ENCODE measurements at places on chromosomes 6 and 20. TPM values are rescaled to one million over a fixed set of nuclear protein-coding genes. Genes with fewer than 3 reads are reported as not detected.

DNA sequence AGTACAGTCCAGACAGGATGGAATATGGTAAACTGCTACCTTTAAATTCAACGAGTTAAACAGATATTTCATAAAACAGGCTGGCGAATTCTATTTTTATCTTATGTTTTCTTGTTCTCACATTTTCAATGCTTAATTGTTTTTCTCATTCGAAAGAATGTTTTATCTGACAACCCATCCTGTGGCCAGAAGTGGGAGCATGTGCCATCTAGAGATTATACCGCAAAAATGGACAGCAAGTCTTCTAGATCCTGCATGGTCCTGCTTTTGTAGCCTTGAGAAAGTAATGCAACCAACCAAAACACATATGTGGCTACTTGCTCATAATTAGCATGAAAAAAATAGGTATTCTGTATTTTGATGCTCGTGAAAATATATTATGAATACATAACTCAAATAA, 30.7 kb downstream of the TUBB2B start:
- DNase-seq = no peak

DNA sequence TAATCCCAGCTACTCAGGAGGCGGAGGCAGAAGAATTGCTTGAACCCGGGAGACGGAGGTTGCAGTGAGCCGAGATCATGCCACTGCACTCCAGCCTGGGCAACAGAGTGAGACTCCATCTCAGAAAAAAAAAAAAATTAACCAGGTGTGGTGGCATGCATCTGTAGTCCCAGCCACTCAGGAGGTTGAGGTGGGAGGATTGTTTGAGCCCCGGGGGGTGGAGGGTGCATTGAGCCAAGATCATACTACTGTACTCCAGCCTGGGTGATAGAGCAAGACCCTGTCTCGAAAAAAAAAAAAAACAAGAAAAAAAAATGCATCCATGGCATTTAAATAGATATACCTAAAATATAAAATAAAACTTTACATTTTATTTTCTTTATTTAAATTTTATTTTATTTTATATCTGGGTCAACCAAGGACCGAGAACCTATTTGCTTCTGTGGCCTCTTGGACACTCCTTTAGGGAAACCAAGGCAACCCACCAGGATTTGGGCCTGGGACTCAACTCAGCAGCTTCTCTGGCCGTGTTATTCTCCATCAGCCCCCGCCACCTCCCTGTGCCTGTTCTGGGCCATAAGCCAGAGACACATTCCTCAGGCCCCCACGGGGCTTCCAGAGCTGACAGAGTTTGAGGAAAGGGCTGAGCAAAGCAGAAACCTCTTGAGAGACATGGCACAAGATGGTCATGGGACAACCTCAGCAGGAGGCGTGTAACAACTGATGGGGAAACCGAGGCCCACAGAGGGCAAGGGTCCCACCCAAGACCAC, 6.2 kb downstream of the SNTA1 start:
- DNase-seq = peak; percentile 73

- no peak for DNase-seq
Observed at GRCh38 chr6:166955865-166956443, 396 bp downstream of the RNASET2 start.

- peak; percentile 77 for DNase-seq
Observed at GRCh38 chr6:48078120-48078519, 32.9 kb downstream of the PTCHD4 start.

GRCh38 chr6:2656460-2657079, 94.2 kb downstream of the MYLK4 start:
- DNase-seq = peak; percentile 66

GRCh38 chr6:160934157-160934556, 57.4 kb upstream of the MAP3K4 start:
- no peak for DNase-seq

GRCh38 chr6:6596529-6597328, 8.2 kb downstream of the LY86 start:
- peak; percentile 74 for DNase-seq

DNA sequence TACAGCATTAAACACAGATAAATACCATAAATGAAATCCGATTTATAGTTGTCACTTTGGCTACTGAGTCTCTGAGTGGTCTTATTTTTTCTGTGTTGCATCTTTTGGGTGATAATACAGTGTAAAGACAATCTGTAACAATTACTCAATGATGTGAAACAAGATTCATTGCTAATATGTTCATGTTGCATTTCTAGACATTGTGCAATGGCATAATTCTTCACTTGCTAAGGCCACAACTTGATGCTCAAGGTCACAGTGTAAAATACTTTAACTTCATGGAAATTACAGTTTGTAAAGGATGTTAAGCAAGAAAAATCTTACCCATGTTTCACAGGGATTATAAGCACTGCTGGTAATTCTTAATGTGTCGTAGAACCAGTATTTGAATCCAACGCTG, 74.9 kb upstream of the SMLR1 start:
- no peak for DNase-seq

DNA sequence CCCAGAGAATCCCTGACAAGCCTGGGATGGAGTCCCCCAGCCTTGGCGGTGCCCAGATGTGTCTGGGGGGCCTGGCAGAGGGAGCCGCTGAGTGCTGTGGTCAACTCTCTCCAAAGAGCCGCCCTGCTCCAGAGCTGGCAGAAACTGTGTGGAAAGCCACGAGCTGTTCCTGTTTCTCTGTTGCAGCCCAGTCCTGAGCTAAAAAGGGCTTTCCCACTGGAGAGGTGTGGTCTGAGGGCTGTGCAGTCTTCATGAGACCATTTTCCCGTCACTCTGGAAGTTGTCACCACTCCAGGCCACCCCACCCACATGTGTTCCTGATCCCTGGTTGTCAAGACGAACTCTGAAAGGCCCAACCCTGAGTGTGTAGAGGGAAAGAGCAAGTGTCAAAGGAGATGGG, 99.7 kb upstream of the KCNK16 start:
- DNase-seq = peak; percentile 77

DNA sequence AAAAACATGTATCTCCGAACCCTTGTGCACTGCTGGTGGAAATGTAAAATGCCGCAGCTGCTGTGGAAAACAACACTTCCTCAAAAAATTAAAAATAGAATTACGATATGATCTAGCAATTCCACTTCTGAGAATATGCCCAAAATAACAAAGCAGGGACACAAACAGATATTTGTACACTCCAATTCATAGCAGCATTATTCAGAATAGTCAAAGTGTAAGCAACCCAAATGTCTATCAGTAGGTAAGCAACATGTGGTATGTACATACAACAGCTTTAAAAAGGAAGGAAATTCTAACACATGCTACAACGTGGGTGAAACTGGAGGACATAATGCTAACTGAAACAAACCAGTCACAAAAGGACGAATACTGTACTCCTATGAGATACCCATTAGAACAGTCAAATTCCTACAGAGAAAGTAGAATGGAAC, 5.7 kb upstream of the RAB5IF start:
- peak; percentile 47 for DNase-seq

DNA sequence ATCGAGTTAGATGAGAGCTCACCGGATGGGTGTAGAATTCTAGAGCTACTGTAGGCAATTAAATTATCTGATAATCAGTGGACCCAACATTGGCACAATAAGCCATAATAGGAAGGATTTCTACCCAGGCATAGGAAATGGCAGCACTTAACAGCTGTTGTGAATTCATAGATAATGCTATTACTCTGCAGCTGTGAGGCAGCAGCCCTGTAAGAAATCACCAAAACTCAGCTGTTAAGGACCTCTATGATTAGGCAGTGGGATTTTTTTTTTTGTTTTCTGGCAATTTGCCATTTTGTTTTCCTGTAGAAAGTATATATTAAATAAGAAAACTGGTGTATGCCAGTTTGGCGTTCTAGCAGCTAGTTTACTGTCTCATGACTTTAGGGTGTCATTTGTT, 609.1 kb upstream of the SLC35B3 start:
- no peak for DNase-seq

GRCh38 chr6:8194490-8194889, 92.1 kb upstream of the EEF1E1 start:
- no peak for DNase-seq

DNA sequence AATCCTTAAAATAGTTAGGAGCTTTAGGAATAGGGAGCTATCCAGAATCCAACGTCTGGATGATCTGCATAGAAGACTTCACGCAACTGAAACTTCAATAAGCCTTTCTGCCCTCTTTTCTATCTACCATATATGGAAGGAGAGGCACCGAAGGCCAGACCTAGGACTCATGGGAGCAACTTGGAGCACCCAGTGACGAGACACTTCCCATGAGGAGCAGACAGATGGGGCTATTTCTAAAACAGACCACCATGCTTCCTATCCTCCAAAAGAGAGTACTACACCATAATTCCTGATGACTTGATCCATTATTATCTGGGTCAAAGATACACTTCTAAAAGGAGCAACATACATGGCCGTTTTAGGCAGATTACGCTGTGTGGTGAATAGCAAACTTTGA, 6.0 kb downstream of the RPP40 start:
- DNase-seq = no peak

GRCh38 chr6:36095497-36096391, 34.6 kb upstream of the MAPK13 start:
- no peak for DNase-seq

DNA sequence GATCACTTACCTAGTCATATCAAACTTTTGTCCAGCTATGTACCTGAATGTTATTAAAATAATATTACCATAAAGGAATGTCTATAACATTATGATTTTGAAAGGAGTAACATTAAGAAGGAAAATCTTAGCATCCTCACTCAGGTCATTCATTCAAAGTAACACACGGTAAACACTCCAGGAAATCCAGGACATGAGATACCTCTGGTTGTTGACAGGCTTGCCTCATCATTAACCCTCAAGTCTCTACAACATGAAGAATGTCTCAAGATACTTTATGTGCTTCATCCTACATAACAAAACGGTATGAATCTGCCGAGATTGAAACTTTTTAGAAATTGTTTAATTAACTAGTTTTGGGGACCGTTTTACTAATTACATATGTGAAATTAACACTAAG, 690 bp upstream of the FILIP1 start:
- no peak for DNase-seq

DNA sequence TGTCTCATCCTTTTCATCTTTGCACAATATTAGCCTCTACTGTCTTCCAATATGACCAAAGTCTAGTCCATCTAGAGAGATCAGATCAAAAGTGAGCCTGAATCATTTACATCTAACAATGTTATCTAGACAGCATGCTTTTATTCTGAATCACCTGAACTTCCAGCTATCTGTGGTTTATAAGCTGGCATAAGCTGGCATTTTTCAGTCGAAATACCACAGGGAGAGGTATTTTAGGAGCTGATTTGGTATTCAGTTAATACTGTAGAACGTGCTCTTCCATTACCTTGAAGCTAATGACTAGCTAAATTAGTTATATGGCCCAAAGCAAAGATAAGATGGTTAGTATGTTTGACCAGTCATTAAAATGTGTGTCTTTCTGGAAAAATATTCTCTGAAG, 188.3 kb upstream of the AGPAT4 start:
- no peak for DNase-seq

GRCh38 chr6:118334634-118335033, 213.5 kb upstream of the PLN start:
- DNase-seq = peak; percentile 40

DNA sequence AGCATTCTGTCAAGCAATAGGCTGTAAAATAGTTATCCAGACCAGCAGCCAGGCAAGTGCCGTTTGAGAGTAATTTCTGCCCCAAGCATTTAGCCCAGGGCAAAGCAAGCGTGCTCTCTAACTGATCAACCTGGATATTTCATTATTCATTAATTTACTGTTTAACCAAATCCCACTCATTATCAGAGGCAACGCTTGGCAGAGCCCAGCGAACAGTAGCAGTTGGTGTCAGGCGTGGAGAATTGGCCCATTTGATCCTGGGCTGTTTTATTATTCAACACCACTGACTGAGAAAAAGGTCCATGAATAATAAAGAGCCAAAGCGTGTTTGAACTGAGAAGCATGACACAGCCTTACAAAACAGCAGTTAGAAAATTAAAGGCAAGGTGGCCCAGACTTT, 35.3 kb downstream of the TFAP2B start:
- no peak for DNase-seq

DNA sequence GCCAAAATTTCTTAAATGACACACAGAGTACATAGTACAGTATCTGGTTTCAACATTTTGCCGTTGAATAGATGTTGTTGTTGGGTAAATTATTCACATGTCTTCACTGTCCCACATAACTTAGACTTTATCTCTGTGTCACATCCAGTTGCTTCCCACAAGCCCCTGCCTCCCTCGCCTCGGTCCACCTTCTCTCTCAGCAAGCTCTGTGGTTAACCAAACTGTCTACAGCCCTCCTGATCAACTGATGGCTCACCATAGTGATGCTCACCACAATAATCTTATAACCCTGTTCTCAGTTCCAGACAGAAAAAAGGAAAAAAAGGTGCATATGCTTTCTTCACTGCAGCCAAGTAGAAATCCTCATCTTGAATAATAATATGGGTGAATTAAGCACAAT, 23.0 kb downstream of the IL17F start:
- no peak for DNase-seq

The HSPA12B gene
- polyA plus RNA-seq = 26.6 TPM

The CST4 gene
- not detected for polyA plus RNA-seq

The BCAS1 gene
- polyA plus RNA-seq = 4.3 TPM

The DNMT3B gene
- 4.3 TPM for polyA plus RNA-seq

The NOL7 gene
- polyA plus RNA-seq = 62.7 TPM

The JPH2 gene
- polyA plus RNA-seq = 110 TPM

The DCBLD1 gene
- polyA plus RNA-seq = 5.3 TPM

The CAP2 gene
- polyA plus RNA-seq = 188 TPM
